Glutamatergic neuron (in vitro differentiated cells): ENCODE measurements at places on chromosomes 1 and 21.
A peak's percentile ranks its signal among the peaks of the same experiment; 100 is the strongest.

- DNase-seq = no peak
Observed at GRCh38 chr1:178702146-178702545, 22.9 kb upstream of the RALGPS2 start.

DNA sequence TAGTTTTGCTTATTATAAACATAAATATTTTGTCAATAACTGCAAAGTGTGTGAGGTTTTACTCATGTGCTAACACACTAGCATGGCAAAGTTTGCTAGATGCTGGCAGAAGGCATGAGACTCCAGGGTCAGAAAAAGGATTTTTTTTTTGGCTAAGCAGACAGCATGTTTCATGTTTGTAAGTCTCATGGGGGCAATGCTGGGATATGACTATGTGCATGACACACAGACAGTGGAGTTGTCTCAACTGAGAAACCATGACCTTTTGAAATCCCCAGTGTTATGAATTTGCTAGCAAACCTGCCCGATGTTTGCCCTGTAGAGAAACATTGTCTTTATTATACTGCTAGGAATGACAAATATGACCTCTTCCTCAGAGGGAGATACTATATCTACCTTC is 448.2 kb downstream of the BRINP3 start:
- DNase-seq = no peak

- DNase-seq = no peak
Observed at GRCh38 chr1:44519035-44519676, 114.1 kb downstream of the RNF220 start.

DNA sequence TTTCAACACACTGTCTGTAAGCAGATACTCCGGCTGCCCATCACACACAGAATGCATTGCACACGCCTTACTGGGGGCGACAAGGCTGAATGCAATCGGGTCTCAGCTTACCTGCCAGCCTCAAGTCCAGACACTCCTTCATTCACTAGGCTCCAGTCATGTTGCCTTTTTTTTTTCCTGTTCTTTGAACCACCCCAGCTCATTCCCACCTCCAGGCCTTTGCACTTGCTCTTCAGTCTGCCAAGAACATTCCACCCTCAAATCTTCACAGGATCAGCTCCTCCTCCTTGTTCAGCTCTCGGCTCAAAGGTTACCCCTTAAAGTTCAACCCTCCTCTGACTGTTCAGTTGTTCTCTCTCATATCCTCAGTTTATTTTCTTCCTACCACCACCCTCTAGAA is 181.9 kb upstream of the ESRRG start:
- DNase-seq = no peak

- no peak for DNase-seq
Observed at GRCh38 chr1:107677697-107678096, 287.3 kb downstream of the VAV3 start.

DNA sequence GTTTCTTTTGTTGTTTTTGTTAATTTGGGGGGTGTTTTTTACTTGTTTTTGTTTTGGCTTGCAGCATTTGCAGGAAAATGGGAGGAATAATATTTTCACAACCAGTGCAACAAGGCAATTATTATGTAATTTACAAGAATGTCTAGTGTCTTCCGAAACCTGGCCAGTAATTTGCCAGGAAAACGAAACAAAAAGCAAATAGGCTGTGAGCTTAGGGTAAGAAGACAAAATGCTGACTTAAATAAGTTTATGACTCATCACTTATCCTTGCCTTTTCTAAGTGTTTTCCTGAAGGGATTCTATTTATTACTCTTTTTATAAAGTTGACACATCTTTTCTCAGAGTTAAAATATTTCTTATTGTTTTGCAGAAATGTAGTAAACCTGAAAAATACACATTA is 49.8 kb downstream of the KCNT2 start:
- DNase-seq = no peak

DNA sequence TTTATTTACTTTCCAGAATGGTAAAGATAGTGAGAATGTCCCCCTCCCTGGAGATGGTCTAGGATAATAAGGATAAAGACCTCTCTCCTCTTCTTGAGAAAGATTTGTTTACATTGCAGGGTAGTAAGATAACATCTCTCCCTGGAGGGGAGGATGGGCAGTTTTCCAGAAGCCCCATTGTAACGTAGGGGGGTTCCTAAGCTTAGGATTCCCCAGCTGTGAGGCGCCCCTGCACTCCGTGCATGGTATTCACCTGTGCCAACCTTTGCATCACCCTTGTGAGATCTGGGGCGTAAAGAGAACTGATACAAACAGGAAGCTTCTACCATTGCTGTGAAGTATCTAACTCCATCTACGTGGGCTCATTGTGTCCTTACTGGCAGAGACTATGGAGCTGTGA is 148.7 kb upstream of the DNAH14 start:
- DNase-seq = no peak

GRCh38 chr1:197393105-197393504 is 125.1 kb downstream of the CRB1 start:
- no peak for DNase-seq

- no peak for DNase-seq
Observed at GRCh38 chr1:159012495-159012894, 2.8 kb downstream of the IFI16 start.

- no peak for DNase-seq
Observed at GRCh38 chr21:15826147-15826780, 96.5 kb downstream of the USP25 start.

GRCh38 chr1:110430366-110430765 is 20.6 kb upstream of the PROK1 start:
- no peak for DNase-seq

DNA sequence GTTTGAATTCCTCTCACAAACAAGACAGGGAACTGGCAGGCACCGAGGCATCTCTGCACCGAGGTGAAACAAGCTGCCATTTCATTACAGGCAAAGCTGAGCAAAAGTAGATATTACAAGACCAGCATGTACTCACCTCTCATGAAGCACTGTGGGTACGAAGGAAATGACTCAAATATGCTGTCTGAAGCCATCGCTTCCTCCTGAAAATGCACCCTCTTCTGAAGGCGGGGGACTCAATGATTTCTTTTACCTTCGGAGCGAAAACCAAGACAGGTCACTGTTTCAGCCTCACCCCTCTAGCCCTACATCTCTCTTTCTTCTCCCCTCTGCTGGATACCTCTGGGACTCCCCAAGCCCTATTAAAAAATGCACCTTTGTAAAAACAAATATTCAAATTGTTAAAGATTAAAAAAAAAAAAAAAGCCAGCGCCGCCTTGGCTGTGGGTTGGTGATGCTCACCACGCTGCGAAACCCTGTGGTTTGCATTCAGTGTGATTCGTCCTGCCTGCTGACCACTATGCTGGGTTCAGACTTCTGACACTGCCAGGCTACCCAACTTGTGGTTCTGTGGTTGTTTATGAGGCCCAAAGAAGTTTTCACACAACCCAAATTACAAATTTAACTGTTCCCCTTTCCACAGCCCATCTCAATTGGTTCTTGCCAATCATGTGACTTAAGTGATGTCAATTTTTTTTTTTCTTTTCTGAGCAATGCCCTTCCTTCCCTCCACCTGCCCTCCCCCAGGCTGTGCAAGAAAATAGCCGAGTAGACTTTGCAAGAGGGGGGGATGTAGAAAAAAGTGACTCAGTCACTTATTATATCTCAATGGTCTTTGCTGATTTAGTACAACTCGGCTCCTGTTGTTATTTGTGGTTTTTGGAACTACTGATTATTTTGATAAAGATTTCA is at the start of gene RUNX1:
RUNX1 (minus strand) TSS at position 597 of the 912 bp plus-strand sequence.
- DNase-seq = no peak

DNA sequence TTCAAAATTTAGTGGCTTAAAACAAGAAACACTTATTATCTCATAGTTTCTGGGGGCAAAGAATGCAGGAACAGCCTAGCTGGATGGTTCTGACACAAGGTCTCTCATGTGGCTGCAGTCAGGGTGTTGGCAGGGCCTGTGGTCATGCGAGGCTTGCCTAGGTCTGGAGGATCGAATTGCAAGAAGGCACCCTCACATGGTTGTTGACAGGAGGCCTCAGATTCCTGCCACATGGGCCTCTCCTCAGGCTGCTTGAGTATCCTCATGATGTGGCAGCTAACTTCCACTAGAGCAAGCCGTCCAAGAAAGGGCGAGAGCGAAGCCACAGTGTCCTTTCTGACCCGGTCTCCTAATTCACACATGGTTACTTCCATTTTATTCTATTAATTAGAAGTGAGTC is 6.2 kb upstream of the NRIP1 start:
- DNase-seq = no peak

DNA sequence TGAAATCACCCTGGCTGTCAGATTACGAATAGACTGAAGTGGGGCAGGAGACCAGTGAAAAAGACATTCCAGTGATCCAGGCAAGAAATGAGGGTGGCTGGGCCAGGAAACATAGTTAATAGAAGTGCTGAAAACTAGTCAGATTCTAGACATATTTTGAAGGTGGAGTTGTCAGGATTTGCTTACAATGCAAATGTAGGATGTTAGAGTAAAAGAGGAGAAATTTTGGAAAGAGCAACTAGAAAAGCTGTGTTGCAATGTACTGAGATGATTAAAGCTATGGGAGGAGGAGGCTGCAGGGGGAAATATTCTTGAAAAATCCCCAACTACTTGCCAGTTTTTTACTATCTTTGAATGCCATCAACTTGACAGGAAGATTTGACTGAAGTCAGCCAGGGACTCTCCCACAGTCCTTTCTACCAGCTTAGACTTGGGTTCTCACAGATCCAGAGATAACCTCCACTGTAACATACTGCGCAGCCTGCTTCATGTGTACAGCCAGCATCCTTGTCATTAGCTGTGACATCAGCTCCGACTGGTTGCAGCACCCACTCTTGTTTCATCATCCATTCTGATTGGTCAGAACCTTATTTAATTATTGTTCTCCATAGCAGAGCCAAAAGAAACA is 109.7 kb downstream of the TSEN15 start:
- no peak for DNase-seq

DNA sequence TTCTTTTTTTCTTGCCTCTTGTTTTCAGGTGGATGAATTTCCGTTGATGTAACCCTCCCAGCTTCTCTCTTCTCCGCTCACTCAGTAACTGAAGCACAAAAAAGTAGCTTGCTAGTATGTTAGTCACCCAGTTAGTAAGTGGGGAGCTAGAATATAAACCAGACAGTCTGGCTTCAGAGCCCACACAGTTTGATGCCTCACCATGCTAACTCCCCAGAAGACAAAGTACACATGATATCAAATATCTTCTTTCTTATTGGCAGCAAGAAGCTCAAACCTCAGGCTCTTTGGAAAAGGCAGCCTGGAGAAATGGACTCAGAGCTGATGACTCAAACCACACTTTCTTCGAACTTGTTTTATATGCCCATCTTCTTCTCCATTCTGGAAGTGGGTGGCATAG is 187.5 kb upstream of the PLXNA2 start:
- DNase-seq = no peak

- DNase-seq = no peak
Observed at GRCh38 chr1:60890664-60891063, 191.7 kb upstream of the NFIA start.

DNA sequence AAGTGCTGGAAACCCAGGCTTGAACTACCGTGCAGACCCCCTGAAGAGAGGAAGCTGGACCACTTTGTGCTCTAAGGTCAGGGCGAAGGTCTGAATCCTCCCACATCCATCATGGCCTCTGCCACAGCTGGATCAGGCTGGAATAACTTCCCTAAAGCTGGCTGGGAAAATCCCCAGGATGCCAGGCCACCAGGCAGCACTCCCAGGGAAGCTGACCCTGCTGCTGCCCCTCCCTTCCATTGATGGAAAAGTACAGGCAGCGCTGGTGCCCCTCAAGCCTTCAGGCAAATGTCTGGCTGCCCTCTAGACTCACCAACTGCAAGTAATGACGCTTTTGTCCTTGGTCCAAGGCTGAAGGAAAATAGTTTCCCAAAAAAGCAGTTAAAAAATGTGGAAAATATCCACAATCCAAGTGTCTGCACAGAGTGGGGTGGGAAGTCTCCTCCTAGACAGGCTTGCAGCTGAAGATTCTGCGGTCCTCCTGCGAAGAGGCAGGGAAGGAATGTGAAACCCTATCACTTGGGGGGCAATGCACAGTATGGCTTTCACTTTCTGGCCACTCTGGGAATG is 39.9 kb upstream of the TSPAN2 start:
- no peak for DNase-seq

DNA sequence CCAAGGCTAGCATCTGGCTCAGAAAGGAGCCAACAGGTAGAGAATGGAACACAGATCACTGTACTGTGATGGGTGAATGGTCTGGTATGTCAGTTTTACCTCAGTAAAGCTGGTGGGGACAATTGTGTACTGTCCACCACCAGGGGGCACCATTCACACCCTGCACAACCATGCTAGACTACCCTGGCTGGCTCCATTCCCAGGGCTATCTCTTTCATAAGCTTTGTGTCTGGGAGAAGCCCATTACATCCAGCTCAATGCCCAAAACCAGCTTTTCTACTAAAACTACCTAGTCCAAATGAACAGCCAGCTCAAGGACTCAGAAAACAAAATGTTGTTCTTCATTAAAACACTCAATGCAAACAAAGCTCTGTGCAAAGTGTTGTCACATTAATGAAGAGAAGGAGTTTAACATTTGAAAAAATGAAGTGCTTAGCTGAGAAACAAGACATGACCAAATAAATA is 62.0 kb upstream of the RASAL2 start:
- peak; percentile 85 for DNase-seq

- no peak for DNase-seq
Observed at GRCh38 chr1:215807911-215808436, 240.9 kb downstream of the KCTD3 start.

DNA sequence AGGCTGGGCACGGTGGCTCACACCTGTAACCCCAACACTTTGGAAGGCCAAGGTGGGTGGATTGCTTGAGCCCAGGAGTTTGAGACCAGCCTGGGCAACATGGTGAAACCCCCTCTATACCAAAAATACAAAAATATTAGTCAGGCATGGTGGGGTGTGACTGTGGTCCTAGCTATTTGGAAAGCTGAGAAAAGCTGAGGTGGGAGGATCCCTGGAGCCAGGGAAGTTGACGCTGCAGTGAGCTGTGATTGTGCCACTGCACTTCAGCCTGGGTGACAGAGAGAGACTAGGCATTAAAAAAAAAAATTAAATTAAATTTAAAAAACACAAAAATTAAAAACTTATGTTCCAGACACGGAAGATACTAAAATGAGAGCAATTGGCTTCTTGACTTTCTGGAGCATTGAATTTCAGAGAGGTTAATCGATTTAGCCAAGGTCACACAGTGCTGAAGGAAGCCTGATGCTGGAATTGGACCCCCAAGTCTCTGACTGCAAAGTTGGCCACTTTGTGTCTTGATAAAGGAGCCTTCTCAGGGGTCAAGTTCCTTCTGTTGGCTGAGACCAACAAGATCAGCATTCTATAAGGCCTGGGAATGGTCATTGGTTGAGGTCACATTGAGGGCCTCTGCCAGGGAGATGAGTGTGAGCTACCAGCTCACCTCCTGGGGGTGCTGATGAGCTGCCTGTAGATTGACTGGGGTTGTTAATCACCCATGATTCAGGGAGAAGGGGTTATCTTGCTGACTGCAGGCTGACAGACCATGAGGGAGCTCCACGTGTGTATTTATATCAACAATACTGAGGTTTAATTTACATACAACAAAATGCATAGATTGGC is 54.3 kb downstream of the RPS6KA1 start:
- no peak for DNase-seq

DNA sequence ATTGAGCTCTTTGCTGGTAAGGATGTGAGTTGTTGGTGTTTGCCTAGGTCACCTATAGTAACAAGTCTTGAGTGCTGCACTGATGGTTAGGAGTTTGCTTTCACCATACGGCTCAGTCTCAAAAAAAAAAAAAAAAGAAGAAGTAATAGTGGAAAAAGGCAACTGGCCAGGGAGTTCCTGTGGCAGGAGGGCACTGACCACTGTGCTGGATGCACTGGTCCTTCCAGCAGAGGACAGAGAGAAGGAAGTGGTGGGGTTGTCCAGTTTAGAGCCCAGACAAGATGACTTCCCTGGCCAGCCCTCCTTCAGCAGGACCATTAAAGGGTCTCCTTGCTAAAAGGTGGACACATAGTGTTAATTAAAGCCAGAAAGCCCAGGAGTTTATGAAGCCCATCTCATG is 11.9 kb upstream of the PTCH2 start:
- no peak for DNase-seq
